ENCODE measurements at places on chromosomes 11 and 22. TPM values are rescaled to one million over a fixed set of nuclear protein-coding genes. Genes with fewer than 3 reads are reported as not detected.

The OR51G2 gene
- polyA plus RNA-seq: not detected

The SIPA1 gene
- 19.3 TPM for polyA plus RNA-seq

The SYT8 gene
- polyA plus RNA-seq: not detected

The ATL3 gene
- polyA plus RNA-seq: 6.9 TPM

The MUC5B gene
- polyA plus RNA-seq: under 0.01 TPM

The SPI1 gene
- 5.9 TPM for polyA plus RNA-seq

The DERL3 gene
- 5.0 TPM for polyA plus RNA-seq

The PGGHG gene
- polyA plus RNA-seq: 18.7 TPM

GRCh38 chr11:102974552-102975280 is 19.2 kb upstream of the MMP13 start:
- no peak for DNase-seq

DNA sequence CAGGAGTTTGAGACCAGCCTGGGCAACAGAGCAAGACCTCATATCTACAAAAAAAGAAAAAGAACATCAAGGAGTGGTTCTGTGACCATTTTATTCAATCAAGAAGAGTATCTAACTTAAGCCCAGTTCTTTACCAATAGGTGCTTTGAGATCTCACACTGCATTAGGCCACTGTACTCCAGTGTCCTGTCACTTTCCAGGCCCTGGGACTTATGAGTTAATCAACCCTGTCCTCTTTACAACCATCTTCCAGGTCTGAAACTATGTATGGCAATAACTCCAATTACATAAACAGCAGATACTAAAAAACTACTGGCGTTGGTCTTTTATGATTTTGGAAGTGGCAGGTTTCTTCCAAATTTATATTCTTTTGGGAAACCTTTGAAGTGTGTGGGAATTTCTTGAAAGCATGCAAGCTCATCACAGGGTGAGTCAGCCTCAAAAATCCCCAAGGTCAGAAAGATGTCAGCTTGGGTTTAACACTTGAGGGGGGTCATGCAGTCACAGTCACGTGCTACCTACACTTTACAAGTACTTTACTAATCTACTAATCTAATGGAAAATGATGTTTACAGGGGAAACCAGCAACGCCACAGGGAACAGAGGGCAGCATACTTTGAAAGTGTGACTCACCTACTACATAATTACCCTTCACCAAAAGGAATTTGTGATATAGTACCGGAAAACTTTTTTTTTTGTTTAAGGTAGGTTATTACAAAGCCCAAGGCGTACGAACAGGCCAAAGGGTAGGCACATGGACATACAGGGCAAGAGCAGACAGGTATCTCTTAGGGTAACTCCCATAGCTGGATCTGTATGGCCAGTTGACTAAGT is 15.6 kb downstream of the PISD start:
- no peak for DNase-seq

DNA sequence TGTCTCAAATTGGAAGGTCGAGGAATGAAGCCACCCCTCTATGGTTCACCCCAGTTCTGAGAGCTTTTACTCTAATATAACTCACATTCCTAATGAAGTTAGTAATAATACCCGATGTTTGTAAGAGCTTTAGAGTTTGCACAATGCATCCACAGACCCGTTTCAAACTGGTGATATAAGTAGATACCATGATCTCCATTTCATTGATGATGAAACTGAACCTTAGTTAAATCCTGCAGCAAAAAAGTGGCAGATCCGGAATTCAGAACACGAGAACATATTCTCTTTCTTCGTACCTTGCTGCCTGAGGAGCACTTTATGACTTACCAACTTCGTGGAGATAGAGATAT is 757 bp upstream of the RBFOX2 start:
- DNase-seq: no peak

DNA sequence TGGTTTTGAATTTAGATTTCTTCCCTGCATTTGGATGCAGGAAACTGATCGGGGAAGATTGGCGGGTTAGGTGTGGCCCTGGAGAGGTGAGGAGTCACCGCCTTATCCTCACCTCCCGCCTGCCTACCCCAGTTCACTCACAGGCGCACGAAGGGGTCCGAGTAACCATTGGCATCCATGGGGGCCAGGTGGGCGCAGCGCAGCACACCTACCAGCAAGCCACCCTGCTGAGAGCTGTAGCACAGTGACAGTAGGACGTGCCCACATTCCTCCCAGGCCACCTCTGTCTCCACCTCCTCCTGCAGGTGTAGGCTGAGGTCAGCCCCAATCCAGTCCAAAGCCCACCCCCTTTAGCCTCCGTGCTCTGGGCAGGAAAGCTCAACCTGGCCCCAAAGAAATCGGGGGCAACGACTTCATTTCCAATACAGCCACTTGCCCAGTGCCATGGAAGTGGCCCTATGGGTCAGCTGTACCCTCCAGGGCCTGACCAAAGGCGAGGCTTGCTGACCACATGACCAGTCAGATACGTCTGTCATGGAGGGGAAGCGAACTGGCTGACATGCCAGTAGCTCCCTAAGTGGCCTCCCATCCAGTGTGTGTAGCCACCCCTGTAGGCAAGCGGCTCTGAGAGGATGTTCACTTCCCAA is 6.7 kb downstream of the NDUFV1 start:
- peak; percentile 51 for DNase-seq

- no peak for DNase-seq
These were observed 868 bp upstream of the MYEOV start for GRCh38 chr11:69293087-69293486.

DNA sequence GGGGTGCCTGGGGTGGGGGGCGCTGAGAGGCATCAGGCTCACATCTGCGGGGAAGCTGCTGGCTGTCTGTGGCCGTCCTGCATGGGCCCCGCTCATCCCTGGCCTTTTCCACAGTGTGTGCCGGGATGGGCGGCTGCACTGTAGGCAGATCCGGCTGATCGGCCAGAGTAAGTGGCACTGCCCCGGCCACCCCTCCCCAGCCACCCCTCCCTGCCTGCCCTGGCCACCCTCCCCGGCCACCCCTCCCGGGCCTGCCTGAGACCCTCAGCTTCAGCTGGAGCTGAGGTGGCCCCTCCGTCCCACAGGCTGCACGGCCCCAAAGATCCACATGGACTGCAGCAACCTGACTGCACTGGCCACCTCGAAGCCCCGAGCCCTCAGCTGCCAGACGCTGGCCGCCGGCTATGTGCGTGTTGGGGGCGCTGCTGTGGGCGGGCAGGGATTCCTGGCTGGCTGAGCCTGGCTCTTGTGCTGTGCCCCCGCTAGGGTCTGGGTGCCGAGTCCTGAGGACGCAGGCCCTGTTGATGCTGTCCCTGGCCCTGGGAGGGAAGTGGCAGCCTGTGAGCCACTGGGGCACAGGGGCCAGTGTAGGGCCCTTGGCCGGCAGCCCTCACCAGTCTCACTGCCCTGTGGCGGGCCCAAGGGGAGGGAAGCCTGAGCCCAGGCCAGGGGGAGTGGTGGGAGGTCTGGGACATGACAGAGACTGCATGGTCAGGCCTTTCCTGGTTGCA is 10.9 kb downstream of the MUC2 start:
- peak; percentile 21 for DNase-seq

- DNase-seq: no peak
These were observed 45.7 kb downstream of the RPUSD4 start for GRCh38 chr11:126165757-126166156.

GRCh38 chr11:92941676-92942571 is 27.5 kb upstream of the MTNR1B start:
- DNase-seq: no peak

DNA sequence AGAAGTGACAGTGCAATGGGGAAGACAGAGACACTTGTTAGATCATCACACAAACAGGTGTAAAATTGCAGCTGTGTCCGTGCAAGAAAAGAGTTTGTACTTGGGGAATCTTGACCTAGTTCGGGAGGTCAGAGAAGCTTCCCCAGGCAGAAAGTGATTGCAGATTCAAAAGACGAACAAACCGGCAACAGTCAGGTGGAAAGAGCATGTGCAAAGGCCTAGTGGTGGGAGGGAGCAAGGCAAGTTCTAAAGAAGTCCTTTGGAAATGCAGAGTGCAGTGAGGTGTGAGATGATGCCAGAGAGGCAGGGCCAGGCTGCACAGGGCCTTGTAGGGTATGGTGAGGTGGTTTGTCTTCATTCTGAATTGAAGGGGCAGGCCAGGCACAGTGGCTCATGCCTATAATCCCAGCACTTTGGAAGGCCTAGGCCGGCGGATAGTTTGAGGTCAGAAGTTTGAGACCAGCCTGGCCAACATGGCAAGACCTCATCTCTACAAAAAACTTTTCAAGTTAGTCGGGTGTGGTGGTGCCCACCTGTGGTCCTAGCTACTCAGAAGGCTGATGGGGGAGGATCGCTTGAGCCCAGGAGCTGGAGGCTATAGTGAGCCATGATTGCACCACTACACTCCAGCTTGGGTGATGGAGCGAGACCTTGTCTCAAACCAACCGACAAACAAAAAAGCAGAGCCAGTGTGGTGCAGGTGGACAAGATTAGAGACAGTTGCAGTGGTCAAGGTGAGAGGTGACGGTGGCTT is 1.9 kb upstream of the ESS2 start:
- no peak for DNase-seq

DNA sequence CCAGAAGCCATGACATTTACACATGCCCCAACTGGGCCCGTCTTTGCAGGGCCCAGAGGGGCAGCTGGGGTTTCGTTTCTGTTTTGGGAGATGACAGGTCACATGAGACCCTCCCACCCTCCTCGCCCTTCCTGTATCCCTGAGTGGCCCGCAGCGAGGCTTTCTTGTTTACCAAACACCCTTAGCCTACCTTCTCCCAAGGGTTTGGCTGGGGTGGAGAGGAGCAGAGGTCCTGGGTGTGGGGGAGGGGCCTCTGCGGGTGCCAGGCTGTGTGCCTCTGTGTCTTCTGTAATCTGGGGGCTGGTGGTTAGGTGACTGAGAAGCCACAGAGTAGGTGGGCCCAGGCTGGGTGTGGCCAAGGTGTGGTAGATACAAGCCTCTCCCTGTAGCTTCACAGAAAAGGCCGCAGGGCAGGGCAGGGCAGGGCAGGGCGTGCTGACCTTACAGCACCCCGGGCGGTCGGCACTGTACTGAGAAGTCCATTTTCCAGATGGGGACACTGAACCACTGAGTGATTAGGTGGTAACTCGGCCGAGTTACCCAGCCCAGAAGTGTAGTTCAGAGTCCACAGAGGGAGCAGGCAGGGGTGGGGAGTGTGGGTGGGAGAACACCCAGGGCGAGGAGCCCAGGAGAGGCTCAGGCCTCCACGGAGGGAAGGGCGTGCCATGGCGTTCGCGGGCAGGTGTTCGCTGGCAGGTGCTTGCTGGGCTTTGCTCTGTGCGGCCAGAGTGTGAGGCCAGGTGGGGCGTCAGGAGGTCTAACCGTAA is 8.7 kb downstream of the PRR5 start:
- DNase-seq: peak; percentile 54

All from right cardiac atrium (tissue), 5 donors.